ENCODE measurements at places on chromosomes 5 and 9.

GRCh38 chr5:147701468-147701867 lies 81.1 kb downstream of the JAKMIP2 start:
- DNase-seq: no peak

DNA sequence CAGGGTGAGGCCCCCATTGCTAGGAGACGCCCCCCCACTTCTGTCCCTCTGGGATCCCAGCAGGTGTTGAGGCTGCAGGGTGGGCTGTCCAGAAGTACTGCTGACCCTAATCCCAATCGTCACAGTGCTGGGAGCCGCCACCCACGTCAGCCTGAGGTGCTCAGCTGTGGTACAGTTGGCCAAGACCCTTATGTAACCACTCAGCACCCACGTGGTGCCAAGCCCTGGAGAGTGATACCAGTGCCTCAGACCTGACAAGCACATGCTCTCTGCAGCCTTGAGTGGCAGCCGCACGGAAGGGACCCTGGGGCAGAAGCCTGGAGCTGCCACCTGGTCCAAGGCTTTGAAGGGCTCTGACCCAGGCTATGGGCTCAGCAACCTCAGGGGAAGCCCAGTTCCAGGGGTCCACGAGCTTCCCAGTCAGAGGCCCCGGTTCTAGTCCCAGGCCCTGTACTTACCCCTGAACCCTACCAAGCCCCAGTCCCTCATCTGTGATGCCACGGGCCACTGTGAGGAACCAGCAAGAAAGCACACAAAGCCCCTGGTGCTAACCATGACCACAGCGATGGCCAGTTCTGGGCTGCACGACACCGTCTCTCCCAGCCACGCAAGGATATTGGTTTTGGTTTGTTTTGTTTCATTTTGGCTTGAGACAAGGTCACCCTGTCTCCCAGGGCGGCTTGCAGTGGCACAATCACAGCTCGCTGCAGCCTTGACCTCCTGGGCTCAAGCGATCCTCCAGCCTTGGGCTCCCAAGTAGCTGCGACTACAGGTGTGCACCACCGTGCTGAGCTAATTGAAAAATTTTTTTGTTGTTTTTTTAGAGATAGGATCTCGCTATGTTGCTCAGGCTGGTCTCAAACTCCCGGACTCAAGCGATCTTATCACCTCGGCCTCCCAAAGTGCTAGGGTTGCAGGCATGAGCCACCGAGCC lies 50.7 kb downstream of the DBH start:
- no peak for DNase-seq

DNA sequence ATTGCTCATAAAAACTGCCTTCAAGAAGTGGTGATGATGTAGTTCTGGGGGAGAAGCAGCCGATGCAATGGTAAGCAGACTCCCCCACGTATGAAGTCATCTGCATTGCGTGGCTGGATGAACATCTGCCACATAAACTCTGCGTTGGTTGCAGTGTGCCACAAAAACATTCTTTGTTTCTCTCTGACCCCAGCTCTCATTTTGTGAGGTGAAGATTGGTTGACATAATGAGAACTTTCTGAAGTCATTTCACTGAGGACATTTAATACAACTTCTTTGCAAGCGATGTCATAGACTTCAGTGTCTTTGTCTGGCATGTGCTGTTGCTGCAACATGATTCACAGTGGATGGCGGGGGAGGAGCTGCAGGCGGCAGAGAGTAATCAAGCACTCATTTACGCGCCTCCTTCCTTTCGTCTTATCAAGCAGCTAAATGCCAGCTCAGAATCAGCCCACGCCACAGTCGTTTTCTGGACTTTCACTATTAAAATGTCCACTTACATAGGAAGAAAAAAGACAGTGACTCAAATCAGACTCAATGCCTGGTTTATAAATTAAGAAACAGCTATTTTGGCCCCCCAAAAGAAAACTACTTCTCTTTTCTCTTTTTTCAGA lies 91.5 kb upstream of the NFIL3 start:
- no peak for DNase-seq

GRCh38 chr9:133124123-133124906 lies 3.3 kb upstream of the RALGDS start:
- DNase-seq: no peak

- DNase-seq: no peak
Measured at GRCh38 chr5:10581424-10581748, 17.5 kb downstream of the ANKRD33B start.

GRCh38 chr5:58493141-58493540 lies 1.9 kb downstream of the GAPT start:
- no peak for DNase-seq

DNA sequence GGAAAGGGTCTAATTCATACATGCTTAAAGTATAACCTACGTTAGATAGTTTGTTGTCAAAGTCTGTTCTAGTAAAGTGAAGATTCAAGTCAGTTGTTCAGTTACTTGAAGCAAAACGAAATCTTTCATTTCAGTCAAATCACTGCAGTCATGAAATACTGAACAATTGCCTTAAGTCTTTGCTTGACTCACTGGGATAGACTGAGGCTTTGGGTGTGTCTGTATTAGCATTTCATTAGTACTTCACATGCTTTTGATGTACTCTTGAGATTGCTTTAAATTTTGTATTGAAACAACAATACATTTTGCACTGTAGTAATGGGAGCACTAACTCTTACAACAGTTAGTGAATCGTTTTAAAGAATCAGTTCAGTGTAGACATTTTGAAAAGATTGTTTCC lies 4.0 kb upstream of the CMYA5 start:
- no peak for DNase-seq

DNA sequence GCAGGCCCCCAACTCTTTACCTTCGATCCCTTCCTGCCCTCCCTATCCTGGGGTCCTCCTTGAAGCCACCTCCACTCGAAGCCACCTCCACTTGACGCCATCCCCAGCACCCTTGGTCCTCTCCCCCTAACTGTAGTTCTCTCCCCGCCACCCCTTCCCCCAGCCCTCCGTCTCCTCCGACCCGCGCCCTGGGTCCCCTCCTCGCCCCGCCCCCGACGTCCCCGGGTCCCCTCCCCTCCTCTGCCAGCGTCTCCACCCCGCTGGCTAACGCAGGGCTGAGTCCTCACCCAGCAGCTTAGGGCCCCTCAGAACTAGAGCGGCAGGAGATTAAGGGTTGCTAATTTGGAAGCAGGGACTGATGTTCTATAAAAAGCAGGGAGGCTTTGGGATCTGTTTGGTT lies 30.6 kb upstream of the ANKRD33B start:
- DNase-seq: no peak

DNA sequence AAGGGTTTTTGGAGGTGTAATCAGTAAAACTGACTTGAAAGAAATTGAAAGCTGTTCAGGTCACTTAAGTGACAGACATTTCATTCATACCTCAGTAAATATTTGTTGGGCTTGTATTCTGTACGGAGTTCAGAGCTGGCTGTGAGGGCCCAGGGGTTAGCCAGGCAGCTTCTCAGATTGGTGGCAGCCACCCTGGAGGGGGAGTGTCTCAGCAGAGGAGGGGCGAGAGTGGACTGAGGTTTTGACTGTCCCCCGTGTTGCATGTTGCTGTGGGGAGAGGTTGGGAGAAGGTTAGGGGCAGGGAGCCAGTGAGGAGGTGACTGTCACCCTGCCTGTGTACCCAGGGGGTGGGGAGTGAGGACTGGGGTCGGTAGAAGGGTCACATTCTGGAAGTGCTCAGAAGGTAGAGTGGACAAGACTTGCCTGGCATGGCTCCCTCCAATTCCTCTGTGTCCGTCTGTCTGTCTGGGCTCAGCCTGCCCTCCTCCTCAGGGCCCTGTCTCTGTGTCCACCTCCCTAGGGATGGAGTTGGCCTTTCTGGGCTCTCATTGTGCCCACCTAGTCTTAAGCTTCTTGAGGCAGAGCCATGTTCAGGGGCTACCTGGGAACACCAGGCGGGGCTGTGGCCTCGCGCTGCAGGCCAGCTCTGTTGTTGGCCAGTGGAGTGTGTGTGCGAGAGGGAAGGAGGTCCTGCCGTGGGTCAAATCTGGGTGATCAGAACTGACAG lies 4.4 kb downstream of the PHF2 start:
- no peak for DNase-seq

- DNase-seq: no peak
Measured at GRCh38 chr9:99358668-99359067, 136.6 kb downstream of the SEC61B start.

DNA sequence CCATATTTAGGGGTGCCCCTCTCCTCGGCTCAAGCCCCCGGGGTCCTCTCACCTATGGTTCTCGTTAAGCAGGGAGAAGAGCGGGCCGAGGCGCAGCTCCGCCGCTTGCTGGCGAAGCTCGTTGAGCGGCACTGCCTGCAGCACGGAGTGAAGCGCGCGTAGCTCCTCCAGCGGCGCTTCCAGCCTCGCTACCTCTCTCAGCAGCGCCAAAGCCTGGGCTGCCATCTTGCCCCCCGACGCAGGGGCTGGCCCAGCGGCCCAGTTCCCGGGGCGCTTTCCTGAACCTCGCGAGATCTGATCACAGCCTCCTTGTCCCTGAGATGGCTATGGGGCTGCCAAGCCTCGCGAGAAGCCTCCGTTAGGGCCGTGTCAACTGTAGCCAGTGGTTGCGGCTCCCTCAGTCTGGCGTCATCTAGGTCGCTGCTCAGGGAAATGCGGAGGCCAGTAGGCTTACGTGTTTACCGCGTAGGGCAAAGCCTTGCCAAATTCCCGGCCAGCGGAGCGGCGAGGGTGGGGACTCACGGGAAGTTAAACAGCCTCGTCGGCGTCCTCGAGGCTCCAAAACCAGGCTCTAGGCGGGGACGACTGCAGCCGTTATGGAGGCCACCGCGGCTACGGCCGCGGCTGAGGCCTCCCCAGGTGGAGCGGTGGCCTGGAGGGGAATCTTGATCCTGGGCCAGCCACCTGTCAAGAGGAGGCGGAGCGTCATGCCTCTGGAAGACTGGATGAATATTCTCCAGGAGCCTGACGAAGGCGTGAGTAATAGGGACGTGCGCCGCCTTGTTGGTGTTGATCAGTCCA lies at the start of gene PSMD5:
TSS of gene PSMD5 (minus strand) at position 238 of the 801 bp plus-strand sequence. CDS start at position 225, 13 bp downstream.
- DNase-seq: peak; percentile 84

DNA sequence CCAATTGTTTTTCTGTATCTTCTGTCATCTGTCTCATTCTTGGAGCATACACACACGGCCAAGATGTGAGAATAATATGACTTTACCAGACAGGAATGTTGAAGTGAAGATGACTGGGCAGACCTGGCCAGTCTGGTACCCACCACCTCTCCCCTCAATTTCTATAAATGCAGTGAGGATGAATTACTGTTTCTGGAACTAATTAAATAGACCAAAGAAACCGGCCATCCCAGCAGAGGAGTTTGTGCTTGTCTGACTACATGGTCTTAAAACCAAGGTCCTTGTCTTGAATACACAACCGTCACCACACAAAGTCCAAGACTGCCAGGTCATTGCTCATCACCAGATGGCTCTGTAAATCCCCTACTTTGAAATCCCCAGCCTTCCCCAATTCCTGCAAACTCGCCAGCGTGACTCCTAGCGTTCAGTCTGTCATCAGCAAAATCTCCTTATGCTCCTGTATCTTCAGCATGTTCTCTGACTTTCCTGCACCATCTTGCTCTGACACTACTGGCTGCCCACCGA lies 147.2 kb downstream of the PDE4D start:
- no peak for DNase-seq

- no peak for DNase-seq
Measured at GRCh38 chr5:82603033-82603987, 325.2 kb upstream of the RPS23 start.

- no peak for DNase-seq
Measured at GRCh38 chr5:169356181-169356580, 55.2 kb upstream of the SLIT3 start.

DNA sequence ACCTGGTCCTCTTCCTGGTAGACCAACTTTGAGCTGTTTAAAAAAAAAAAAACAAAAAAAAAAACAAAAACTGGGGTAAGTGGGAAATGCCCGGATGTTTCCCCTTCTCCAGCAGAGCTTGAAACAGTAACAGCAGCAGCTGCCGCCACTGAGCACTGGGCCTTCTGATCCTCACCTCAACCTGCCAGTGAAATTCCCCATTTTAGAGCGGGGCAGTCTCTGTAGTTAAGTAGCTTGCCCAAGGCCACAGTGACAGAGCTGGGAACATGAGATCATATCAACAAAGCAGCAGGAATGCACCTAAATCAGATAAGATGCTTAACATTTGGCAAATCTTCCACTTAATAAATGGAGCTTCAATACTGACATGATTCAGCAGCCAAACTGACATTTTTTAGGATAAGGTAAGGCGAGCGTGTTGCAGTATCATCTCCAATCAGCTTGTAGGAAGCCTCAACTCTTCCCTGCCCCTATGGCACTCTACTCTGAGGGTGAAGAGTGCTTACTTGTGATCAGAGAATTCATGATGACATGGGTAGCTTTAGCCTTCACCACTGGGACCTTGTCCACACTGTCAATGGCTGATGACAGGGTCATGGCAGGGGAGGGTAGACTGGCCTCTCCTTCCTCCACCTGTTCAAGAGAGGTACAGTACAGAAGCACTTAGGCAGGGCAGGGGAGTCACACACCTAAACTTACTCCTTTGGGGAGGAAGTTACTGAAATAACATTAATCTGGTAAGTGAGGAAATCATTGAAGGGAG lies 9.3 kb downstream of the KIAA1191 start:
- no peak for DNase-seq

DNA sequence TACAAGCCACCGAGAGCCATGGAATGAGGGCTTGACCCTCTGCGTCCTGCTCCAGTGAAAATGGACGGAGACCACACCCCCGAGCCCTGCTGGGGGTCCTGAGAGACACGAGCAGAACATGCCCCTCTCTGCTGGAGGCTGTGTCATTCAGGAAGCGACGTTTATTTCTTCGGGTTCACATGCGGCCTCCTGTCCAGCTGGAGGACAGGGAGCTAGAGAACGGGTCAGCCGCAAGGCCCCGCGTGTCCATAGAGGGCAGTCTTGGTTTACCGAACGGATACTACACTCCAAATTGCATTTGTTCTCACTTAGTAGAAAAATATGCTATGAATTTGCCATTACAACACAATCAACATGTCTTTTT lies 36.1 kb downstream of the MRPL36 start:
- peak; percentile 7 for DNase-seq

GRCh38 chr5:148336704-148337435 lies 1.5 kb downstream of the SPINK9 start:
- no peak for DNase-seq

- no peak for DNase-seq
Measured at GRCh38 chr9:93673021-93673838, 96.8 kb downstream of the PHF2 start.

GRCh38 chr9:91953718-91954117 lies 3.7 kb upstream of the ROR2 start:
- DNase-seq: no peak

DNA sequence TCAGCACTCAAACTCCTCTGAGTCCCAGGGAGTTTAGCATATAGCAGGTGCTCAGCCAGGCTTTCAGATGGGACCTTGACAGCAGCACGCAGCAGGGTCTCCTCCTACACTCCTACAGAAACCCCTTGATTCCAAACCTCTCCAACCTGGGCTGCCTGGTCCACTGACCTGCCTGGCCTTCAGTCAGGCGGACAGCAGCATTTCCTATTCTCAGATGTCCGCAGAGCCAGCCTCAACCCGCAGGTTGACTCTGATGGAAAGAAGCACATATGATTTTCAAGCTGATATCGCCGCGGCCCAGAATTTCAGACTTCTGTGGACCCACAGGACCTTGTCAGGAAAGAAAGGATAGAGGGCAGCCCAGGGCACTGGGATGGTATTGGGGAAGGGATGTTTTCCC lies 5.3 kb upstream of the SLC25A48 start:
- no peak for DNase-seq
